Uterus (tissue), 4 donors: ENCODE measurements at places on chromosomes 3 and 15. TPM values are rescaled to one million over a fixed set of nuclear protein-coding genes. Genes with fewer than 3 reads are reported as not detected.

- peak; percentile 56 for DNase-seq
Observed at GRCh38 chr15:59438625-59439290, 772 bp downstream of the FAM81A start.

The NPAP1 gene
- 0.41 TPM for total RNA-seq

DNA sequence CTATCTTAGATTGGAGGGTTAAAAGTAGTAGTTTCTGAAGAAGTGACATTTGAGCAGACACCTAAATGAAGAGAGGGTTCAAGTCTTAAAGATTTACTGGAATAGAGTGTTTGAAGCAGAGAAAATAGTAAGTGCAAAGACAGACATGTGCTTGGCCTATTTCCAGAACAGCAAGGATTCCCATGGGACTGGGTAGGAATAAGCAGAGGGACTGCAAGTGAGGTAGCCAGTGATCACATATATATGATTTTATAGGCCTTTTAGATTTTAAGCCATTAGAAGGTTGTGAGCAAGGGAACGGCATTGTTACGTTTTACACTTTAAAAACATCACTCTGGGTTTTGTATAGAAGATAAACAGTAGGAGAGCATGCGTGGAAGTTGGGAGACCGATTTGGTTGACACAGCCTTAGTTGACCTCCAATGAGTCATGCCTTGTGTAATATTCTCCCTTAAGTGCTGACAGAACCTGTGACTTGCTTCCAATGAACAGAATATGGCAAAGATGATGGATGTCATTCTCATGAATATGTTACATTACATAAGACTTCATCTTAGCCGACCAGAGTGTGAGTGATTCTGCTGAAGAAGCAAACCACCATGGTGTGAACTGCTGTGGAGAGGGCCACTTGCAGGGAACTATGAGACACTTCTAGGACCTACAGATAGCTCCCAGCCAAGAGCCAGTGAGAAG, 37.1 kb upstream of the SLC4A7 start:
- DNase-seq, result no peak

DNA sequence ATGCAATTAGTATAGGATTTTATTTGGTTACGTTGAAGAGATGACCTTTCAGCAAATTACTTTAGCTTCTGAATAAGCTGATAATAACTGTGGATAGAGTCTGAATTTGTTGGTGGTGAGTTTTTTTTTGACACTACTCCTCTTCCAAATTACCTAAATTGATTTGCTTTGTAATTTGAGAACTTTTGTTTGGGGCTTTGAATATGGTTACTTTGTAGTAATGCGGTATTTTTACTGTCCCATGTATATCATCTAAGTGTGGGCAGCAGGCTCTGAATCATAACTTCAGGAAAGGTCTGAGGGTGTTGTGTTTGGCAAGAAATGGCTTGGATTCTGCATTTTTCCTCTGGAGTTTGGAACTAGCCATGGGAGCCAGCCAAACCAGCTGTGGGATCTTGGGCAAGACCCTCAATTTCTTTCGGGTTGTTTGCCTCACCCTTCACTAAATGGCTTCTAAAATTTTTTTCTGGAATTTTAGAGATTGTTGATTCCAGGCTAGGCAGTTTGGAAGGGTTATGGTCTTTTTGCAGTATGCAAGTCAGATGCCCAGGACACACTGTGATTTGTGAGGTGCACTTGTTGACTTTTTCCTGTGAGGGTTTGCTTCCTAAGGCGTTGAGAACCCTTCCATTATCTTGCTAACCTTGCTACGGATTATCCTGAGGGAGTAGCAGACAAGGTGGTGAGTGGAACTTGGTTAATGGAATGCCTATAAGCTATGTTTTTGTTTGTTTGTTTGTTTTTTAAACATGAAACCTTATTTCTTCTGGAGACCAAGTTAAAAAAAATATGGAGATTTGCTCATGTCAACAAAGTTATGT, 10.4 kb downstream of the PTPRG start:
- no peak for DNase-seq

- peak; percentile 37 for DNase-seq
Observed at GRCh38 chr3:98732286-98733052, 30.7 kb upstream of the ST3GAL6 start.

DNA sequence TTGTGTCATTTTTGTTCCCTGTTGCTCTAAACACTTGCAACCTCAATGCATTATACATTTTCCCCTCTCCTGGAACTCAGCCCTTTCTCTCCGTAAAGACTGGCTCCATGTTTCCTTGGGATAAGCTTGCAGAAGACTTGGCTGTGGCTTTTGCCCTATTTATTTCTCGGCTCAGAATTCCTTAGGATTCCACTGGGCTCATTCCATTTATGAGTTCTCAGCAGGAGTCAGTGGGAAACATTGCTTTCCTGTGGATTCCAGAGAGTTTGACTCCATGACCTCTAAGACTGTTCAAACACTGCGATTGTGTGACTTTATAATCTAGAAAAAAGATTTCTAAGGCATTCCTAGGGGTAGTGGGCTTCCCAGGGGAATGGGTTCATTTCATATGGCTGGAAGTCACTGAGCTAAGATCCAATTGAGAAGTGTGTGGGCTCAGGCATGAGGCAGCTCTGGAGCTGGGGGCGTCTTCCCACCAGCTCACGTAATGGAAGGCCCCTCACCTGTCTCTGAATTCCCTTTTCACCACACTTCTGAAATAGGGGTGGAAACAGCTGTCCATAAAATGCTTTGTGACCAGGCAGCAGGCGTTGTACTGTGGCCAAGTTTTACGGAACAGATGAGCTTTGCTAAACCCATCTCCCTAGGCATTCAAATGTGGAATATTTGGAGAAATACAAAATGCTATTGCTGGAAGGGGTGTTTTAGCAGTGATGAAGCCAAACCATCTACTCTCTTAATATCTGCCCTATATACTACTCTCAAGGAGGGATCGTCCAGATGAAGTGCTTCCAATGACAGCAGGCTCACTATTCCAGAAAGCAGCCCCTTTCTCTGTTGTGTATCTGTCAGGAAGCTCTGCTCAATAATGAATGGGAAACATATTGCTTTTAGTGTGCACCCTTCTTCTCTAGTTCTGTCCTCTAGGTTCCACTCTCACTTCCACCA, 91.8 kb upstream of the BCL6 start:
- DNase-seq, result no peak

The GOLGA6B gene
- not detected for total RNA-seq

The MNS1 gene
- 6.7 TPM for total RNA-seq

The TRIP4 gene
- total RNA-seq, result 16.7 TPM

DNA sequence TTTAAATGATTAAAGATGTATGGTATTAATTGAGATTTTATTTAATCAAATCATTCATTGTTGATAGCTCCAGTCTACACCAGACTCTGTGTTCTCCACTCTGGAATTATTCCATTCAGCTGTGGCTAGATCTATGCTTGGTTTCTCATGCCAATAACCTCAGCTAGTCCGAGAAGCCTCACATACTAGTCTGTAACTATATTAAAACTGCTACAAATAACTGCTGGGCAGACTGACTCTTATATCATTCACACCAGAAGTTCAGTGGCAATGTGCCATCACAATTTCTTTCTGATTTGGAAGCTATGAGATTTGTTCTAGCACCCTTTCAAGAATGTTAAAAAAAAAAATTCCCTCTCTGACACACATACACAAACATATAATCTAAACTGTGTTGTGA, 947.3 kb downstream of the ROBO1 start:
- DNase-seq, result no peak

DNA sequence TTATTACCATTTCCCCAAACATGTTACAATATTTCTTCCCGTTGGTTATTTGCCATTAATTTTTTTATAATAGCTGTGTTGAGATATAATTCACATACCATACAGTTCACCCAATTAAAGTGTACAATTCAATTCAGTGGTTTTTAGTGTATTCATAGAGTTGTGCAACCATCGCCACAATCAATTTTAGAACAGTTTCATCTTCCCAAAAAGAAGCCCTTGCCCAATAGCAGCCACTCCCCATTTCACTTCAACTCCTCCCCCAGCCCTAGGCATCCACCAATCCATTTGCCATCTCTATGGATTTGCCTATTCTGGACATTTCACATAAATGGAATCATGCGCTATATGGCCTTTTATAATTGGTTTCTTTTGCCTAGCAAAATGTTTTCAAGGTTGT, 225.1 kb downstream of the EPHB1 start:
- DNase-seq, result no peak

DNA sequence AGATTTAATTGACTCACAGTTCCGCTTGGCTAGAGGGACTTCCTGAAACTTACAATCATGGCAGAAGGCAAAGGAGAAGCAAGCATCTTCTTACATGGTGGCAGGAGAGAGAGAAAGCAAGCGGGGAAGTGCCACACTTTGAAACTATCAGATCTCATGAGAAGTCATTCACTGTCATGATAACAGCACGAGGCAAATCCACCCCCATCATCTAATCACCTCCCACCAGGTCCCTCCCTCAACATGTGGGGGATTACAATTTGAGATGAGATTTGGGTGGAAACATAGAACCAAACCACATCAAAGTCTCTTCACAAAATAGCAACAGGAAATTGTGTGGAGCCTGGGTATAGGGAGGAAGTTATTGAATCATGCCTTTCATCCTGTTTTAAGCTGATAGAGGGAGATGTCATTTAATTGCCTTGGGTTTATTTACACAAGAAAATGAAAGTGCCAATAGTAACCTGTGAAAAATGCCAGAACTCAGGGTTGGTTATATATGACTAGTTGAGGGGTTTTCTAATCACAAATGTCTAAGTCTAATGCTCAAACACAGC, 624.8 kb upstream of the LMCD1 start:
- no peak for DNase-seq

The GOLGA8H gene
- total RNA-seq, result not detected

The NR1I2 gene
- 0.21 TPM for total RNA-seq
